Mesenteric fat pad (tissue), 1 donor: ENCODE measurements at places on chromosomes 12 and 14. TPM values are rescaled to one million over a fixed set of nuclear protein-coding genes. Genes with fewer than 3 reads are reported as not detected.

The FIGNL2 gene
- total RNA-seq = 1.3 TPM

The CLEC2A gene
- not detected for total RNA-seq

The LYZ gene
- 81.9 TPM for total RNA-seq

The FERMT2 gene
- 206 TPM for total RNA-seq

The LGR5 gene
- total RNA-seq = 0.22 TPM

The CIT gene
- 2.4 TPM for total RNA-seq

The GALNT16 gene
- 14.9 TPM for total RNA-seq

The CMKLR1 gene
- total RNA-seq = 26.0 TPM

The ADSS1 gene
- 5.2 TPM for total RNA-seq

The REM2 gene
- 0.39 TPM for total RNA-seq

The RNF10 gene
- total RNA-seq = 224 TPM

The MYF6 gene
- total RNA-seq = not detected

The TAS2R8 gene
- total RNA-seq = not detected

The KRT83 gene
- total RNA-seq = not detected

The HRK gene
- not detected for total RNA-seq

The STYK1 gene
- not detected for total RNA-seq

The GUCY2C gene
- not detected for total RNA-seq

The AMHR2 gene
- total RNA-seq = not detected

GRCh38 chr14:101464984-101465794, 96.1 kb upstream of the DIO3 start:
- peak; percentile 77 for DNase-seq

GRCh38 chr14:23041729-23042128, 283 bp upstream of the PSMB11 start:
- DNase-seq = no peak

DNA sequence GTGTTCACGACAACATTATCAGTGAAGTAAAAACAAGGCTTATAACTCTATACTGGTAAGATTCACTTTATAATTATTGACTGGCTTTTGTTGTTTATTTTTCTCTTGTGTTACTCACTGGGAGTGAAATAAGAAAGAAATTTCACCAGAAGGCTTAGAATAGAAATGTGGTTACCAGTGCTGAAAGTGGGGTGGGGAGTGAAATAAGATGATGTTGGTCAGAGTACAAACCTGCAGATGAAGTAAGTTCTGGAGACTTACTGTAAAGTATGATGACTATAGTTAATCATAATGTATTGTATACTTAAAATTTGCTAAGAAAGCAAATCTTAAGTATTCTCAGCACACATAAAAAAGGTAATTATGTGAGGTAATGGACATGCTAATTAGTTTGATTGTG, 198.4 kb downstream of the KLHL28 start:
- DNase-seq = no peak

DNA sequence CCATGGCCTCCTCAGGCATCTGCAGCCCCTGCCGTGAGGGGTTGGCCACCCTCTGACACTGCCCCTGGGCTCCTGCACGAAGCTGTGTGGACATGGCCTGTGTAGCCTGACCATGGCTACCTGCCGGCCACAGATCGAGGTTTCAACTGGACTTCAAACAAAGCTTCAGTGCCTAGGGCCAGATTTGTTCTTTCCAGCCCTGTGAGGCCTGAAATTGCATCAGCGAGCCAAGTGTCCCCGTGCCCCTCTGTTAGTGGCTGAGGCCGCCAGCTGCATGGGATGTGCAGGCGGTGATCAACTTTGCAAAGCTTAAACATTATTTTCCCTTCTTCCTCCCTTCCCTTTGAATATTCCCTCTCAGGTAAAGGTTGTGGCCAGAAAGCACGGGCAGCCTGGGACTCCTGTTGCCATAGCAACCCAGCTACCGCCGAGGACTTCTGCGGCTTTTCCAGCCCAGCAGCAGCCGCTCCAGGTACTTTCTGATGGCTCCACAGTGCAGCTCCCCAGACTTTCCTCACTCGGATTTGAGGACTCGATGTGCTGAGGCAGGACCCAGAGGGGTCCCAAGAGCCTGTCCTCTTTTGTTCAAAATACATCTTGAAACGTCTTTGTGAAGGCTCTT, 35.8 kb downstream of the DDX51 start:
- no peak for DNase-seq

GRCh38 chr12:50453872-50454271, 50.9 kb upstream of the DIP2B start:
- DNase-seq = no peak

- no peak for DNase-seq
These were observed 735.2 kb upstream of the TBX3 start for GRCh38 chr12:115419145-115419646.

DNA sequence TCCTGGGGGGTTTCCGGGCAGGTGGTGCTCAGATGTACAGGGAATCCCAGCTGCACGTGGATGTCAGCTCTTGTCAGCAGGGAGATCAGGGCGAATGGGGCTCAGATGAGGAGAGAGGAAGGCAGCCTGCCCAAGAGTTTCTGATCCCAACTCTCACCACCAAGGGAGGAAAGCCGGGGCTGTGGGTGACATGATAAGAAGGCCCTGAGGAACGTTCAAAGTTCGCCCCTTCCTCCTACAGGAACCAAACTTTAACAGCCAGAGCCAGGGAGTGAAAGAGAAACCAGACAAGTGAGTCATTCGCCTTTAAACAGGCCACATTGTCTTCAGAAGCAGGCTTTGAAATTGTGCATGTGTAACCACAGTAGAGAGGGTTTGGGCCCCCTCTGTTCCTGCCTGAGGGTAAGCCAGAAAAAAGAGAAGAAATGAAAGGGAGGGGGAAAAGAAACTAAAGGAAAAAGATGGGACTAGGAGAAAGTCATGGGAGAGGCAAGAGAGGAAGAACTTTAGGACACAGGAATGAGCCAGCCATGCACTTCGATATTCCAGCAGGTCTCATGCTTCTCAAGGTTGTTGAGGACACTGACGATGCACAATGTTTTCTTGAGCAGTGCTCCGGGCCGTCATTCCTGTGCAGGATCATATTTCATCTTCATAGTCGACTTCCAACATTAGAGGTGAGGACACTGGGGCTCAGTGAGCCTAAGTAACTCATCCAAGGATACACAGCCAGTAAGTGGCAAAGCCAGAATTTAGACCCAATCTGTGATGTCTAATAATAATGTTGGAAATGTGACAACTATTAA, 691.4 kb upstream of the TBX3 start:
- DNase-seq = no peak

DNA sequence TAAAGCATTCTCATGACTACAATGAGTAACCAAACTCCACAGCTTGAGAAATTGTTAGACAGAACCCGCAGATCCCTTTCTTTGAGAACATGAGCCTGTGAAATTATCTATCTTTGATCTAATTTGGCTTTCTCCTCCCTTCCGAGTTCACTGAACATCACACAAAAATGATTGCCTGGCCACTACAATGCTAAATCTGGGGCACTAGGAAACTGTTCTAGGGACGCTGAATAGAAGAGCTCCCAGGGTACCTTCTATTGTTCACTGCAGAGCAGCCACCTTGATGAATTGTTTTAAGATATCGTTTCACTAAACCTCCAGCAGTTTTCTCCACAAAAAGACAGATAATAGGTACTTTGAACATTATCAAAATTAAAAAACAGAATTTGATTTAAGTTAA, 47.5 kb downstream of the SINHCAF start:
- DNase-seq = no peak

- no peak for DNase-seq
These were observed 30.6 kb downstream of the ARF6 start for GRCh38 chr14:49923442-49923841.

DNA sequence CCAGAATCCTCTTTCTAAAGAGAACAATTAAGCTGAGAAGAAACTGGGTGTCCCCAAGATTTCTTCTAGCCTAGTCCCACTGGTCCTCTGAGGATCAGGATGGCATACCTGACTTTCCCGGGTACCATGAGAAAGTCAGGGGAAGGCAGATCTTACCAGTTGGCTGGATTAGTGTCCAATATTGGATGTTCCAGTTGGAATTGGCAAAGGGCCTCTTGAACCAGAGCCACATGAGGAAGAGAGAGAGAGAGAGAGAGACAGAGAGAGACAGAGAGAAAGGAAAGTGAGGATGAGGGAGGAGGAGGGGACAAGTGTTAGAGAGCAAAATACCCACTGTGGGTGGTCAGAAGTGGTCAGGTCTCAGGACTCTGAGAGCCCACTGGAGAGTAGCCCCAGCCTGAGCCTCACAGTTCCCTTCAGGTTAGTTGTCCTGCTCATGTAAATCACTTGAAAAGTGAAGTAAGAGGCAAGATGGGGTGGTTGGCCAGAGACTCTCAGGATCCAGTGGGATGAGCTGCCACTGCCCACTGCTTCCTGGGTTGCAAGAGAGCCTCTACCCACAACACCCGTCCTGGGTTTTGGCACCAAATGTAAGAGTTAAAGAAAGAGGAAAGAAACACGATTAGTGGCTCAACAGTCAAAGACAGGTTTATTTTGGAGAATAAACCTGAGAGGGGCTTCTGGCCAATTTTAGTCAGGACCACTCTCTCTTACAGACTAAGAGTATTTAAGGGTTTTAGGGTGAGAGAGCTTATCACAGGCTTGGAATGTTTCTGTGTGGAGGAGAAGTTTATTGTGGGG, 28.4 kb upstream of the A2M start:
- no peak for DNase-seq

GRCh38 chr12:26736563-26737486, 96.2 kb downstream of the ITPR2 start:
- DNase-seq = no peak

- no peak for DNase-seq
These were observed 147.5 kb downstream of the KITLG start for GRCh38 chr12:88432531-88433490.

GRCh38 chr14:39339003-39339402, 93.2 kb downstream of the FBXO33 start:
- DNase-seq = no peak

- no peak for DNase-seq
These were observed 1.3 kb upstream of the SETD1B start for GRCh38 chr12:121802485-121802842.

- no peak for DNase-seq
These were observed 427.5 kb upstream of the MGAT4C start for GRCh38 chr12:86683568-86684304.

GRCh38 chr14:55873169-55873568, 245.0 kb upstream of the PELI2 start:
- DNase-seq = no peak

DNA sequence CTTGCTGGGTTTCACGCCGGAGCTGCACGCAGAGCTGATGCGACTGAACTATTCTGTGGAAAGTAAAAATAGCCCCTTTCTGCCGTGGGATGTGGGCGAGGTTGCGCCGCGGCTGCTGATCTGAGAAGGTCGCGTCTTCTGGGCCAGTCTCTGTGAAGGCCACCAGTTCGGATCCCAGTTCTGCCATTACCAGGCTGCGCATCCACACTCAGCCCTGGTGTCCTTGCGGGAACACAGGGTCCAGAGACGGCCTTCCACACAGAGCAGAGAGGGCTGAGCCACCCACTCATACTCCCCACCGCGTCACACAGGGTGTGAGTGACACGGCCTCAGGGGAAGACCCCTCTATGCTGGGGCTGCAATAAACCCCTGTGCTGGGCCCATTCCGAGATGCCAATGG, 13.9 kb downstream of the GALNT9 start:
- no peak for DNase-seq

DNA sequence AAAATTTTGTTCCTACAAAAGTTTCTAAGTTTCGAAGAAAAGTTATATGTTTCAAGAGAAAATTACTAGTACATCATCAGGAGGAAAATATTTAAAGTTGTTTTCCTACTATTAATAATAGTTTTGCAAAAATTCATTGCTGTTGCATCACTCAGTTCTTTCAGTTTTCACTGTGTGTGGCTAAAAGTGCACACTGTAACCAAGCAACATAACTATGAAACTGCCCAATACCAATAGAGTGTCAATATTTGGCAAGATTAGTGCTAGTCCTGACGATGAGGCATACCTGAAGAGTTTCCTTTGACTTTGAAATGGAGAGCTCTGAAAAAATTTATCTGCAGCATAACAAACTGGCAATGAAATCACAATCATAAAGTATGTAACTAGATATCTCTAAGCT, 194.3 kb downstream of the CPNE8 start:
- no peak for DNase-seq

DNA sequence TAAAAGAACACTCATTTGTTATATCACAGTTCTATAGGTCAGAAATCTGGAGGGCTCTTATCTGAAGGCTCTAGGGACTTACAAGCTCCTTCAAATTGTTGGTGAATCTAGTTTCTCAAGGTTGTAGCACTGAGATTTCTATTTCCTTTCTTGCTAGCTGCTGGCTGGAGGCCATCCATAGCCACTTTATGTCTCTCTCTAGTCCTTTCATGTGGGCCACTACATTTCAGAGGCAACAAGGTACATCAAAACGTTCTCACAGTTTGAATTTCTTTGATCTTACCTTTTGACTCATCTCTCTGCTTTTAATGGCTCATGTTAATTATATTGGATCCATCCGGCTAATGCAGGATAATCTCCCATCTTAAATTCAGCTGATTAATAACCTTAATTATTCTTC, 286.8 kb downstream of the DIO2 start:
- no peak for DNase-seq

DNA sequence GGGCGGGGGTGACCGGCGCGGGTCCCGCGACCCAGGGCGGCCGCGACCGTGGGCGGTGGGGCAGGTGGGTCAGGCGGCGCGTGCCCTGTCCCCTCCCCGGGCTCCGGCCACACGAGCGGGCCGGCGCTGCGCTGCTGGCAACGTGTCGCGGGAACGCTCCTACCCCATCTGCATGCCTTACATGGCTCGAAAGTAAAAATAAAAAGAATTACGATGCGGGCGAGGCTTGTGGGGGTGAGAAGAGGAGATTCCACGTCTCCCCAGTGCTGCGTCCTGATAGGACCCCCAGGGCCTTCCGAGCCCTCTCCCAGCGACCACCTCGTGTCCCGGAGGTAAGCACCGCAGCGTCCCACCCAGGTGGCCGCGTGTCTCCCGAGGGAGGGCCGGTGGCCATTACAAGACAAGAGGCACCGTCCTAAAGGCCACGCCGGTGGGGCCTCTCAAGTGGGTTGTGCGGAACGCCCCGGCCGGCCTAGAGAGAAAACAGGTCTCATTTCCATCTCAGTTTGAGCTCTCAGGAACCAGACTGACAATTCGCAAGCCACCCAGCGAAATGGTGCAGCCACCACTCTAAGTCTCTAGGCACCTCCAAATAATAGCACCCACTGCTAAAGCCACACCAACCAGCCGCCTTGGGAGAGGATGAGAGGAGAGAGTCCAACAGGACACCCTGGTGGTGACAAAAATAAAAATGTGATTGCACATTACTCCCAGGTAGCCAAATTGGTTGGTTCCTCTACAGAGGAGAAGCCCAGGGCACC, 612 bp upstream of the FOXN3 start:
- DNase-seq = peak; percentile 91
